ENCODE measurements at places on chromosomes 3 and 15. TPM values are rescaled to one million over a fixed set of nuclear protein-coding genes. Genes with fewer than 3 reads are reported as not detected.

The AGBL1 gene
- total RNA-seq, result not detected

The SSUH2 gene
- 0.27 TPM for total RNA-seq

The WDR5B gene
- total RNA-seq, result 5.7 TPM

The CCPG1 gene
- 55.3 TPM for total RNA-seq

DNA sequence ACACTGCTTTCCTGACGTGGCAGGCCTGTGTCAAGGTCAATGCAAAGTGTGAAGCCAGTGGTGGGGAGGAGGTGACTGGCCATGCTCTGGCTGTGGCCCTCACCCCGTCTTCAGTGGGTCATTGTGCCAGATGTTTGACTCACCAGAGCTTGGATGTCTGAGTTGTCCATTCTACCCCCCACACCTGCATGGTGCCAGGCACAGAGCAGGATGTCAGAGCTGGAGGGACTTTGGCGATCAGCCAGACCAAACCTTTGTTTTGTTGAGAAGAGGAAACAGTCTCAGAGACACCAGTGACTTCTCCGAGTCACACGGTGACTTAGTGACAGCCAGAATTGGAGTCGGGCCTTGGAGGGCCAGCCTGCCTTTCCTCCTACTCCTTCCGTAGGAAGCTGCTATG, 49.5 kb downstream of the SMAD6 start:
- no peak for DNase-seq

GRCh38 chr3:28682121-28682520, 333.5 kb upstream of the AZI2 start:
- no peak for DNase-seq

DNA sequence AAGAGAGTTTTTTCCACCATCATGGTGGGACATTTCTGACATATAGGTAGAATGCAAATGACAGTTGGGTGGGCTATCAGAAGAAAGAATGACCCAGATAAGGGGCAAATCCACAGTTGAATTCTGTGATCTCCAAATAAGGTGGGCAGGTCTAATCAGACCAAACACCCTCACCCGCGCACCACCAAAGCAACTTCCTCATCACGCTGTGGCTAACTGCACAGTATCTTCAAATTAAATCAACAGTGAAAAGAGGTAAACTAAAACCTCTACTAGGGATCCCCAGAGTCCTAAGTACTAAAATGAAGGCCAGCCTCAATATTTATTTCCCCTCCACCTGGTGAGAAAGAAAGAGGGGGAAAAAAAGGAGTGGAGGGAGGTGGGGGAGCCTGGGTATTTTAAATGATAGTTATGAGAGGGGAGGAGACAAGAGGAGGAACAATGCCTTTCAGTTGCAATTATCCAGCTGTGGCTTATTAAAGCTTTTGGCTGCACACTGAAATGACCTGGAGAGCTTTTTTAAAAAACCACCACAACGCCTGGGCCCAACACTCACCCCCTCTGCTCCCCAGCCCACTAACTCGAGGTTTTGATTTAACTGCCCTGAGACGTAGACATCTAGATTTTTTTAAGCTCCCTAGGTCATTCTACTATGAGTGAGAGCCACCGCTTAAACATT, 61.0 kb downstream of the LRIG1 start:
- no peak for DNase-seq

DNA sequence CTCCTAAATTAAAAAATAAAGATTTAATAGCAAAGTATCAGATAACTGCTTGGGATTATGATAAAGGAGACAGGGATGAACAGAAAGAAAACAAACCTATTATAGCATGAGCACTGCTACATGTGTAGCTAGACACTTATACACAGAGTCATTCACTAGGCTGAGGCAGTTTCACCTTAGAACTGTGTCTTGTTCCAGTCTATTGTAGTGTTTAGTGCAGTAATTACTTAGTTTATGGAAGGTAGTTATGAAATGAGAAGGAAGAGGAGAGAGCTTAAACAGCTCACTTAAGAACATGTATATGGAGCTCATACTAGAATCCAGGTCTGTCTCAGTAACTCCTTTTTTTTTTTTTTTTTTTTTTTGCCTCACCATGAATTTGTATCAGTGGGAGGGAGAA, 441.4 kb downstream of the PDCD6IP start:
- DNase-seq, result no peak

- no peak for DNase-seq
These were observed 106.3 kb upstream of the PRICKLE2 start for GRCh38 chr3:64331605-64332004.

- no peak for DNase-seq
These were observed 131.7 kb downstream of the ATP10A start for GRCh38 chr15:25731411-25731810.

- no peak for DNase-seq
These were observed 58.5 kb upstream of the FAM174B start for GRCh38 chr15:92714077-92714476.

DNA sequence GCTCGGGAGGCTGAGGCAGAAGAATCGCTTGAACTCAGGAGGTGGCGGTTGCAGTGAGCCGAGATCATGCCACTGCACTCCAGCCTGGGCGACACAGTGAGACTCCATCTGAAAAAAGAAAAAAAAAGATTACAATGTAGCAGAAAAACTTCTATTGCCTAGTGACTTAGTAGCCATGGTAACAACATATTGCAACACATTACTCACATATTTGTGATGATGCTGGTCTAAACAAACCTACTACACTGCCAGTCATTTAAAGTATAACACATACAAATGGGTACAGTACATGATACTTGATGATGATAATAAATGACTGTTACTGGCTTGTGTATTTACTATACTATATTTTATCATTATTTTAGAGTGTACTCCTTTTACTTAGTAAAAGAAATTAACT, 125.6 kb downstream of the PLOD2 start:
- DNase-seq, result no peak

DNA sequence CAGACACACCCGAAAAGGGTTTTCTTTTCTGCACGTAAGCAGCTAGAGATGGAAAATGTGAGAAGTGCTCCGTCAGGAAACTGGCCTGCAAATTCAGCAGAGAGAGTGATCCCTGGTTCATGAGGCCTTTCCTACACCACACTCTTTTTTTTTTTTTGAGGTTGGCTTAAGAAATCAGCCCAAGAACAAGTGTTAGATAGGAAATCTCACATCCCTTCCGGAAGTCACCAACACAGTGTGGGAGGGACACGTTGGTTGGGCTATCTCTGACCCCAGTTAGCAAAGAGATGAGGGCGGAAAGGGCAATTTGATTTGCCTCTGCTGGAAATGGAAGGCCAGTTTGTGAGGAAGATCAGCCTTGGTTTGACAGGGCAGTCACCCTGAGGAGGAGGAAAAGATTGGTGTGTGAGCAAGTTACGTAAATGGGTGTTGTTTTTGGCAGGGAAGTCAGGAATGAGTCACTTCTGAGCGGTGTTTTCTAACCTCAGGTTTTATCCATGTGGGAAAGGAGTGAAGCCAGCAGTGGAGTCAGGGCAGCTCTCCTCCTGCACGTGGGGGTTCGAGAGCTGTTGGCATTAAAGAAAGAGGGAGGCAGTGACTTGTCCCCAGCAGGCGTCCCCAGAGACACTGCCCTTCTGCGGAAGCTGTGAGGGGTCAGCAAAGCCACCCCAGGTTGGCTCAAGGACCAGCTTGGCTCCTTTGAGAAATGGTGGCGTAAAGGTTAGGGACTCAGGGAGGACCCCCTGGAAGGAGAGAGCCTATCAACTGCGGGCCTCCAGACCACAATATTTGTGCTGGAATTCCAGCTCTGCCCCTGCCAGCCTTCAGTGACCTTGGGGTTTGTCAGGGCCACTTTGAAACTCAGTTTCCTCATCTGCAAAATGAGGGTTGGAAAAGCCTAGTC, 237.6 kb upstream of the BHLHE40 start:
- peak; percentile 86 for DNase-seq

DNA sequence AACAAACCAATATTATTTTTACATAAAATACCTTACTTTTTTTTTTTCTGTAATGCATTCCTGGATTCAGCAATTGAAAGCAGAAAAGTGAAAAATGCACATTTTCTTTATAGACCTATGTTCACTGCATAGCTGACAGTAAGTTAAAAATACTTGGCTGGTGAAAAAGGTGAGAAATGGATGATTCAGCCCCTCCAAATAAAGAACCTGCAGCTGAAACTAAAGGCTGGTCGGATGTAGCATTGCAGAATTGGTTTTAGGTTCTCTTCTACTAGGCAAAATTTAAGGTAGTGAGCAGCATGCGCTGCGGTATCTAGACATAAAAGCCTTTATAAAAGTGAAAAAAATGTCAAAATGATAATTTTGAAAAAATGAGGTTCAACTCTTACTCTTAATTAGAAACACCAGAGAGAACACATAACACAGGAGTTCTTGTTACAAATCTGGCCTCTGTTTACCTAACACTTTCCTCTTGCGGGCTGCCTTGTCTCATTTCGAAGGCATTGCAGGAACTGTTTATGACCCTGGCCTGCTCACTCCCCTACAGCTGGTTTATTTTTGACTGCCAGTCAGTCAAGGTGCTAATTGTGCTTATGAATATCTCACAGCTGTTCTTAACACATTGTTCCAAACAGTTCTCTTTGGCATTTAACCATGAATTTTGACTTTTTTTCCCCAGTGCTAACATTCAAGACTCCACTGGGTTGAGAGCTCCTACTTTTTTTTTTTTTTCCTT, 455.4 kb upstream of the TBL1XR1 start:
- DNase-seq, result no peak
